ENCODE measurements at places on chromosomes 13 and 19.

- peak; percentile 78 for DNase-seq
These were observed 3.2 kb upstream of the PVR start for GRCh38 chr19:44640518-44640917.

- DNase-seq: no peak
These were observed 105.4 kb downstream of the URI1 start for GRCh38 chr19:30047432-30047831.

GRCh38 chr19:39351537-39352064, 9.4 kb downstream of the SAMD4B start:
- DNase-seq: peak; percentile 42

GRCh38 chr13:31867709-31868108, 128.4 kb downstream of the RXFP2 start:
- no peak for DNase-seq

GRCh38 chr13:73090823-73091187, 32.0 kb downstream of the KLF5 start:
- no peak for DNase-seq

DNA sequence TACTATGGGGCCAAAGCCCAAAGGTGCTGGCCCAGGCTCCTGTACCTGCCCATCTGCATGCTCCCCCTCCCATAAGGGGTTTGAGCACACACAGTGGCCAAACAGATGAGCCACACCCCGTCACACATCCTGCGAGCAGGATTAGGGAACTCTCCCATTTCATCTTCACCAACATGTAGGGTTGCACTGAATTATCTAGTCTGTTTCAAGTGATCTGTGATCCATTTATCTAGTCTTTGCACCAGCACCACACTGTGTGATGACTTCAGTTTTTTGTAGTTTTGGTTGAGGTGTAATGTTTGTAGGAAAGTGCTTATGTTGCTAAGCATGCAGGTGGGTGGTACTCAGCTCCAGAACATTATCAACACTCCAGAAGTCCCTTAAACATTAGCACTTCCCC, 249.3 kb downstream of the MYO16 start:
- DNase-seq: no peak

- peak; percentile 17 for DNase-seq
These were observed 494.8 kb upstream of the SLITRK1 start for GRCh38 chr13:84377106-84377505.

GRCh38 chr13:113209759-113210421, 477 bp downstream of the CUL4A start:
- peak; percentile 69 for DNase-seq

DNA sequence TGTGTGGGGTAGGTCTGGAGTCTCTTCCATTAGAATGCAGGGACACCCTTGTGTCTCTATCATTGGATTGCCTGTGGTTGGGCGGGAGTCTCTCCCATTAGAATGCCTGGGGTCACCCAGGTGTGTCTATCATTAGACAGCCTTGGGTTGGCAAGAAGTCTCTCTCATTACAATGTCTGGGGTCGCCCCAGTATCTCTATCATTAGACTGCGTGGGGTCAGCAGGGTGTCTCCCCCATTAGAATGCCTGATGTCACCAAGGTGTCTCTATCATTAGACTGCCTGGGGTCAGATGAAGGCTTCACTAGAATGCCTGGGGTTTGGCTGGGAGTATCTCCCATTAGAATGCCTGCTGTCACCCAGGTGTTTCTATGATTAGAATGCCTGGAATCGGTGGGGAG, 1539.0 kb downstream of the UQCRFS1 start:
- DNase-seq: no peak

DNA sequence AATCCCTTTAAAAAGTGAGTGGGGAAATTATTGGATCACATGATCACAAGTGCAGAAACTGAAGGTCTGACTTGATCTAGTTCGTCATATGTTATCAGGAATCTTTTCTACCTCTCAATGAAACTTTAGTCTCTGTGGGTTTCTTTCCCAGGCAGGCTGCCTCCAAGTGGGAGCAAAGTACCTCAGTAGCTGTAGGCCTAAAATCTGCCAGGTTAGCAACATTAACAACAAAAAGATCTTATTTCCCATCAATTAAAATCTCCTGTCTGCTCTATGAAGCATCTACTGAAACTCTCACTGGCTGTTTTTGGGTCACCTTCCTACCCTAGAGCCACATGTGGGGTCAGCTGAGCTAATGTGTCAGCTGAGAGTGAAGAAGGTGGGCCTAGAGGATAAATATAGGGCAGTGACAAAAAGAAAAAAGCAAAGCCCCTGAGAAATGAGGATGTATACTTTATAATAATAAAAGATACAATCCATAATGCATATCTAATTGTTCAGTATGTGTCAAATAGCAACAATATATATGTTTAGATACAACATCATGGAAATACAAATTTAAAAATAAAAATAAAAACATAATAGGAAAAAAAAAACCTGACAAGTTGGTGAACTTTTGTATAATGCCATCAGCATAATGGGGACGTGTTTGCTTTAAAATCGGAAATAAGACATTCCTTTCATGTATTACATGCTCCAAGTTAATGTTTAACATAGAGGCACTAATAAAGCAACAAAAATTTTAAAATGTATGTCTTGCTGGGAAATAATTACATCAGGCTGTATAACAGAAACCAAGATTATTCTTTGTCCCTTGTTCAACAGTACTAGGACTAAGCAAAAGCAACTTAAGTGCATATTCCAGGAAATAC, 141.1 kb downstream of the GPC5 start:
- DNase-seq: no peak

- no peak for DNase-seq
These were observed 51.6 kb downstream of the SACS start for GRCh38 chr13:23381866-23382265.

- DNase-seq: no peak
These were observed 136.4 kb downstream of the ABCC4 start for GRCh38 chr13:95164830-95165229.

DNA sequence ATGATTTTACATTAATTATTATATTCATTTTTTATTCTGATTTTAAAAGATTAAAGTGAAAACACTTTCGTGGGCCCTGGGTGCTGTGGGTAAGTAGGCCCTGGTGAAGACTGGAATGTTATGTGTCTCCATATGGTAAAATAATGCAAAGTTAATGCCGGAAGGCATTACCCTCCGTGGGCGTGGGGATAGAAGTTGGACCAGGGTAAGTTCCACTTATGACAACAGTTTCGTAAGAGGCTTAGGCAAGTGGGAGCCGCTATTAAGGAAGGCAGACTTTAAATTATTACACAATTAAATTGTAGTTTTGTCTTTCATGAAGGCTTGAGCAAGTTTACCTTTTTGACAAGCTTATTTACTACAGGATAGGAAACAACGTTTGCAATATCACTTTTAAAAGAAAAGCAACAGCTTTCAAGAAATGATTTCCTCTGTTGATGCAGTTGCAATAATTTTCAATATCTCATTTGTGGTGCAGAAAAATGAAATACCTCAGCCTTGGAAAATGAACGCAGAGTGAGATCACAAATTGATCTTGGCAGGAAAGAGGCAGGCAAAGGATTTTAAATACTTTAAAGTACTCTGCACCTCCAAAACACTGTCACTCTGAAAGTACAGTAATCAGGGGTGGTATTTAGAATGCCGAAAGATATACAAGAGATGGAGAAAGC, 310.6 kb downstream of the DCT start:
- no peak for DNase-seq

- DNase-seq: no peak
These were observed 15.6 kb upstream of the DCUN1D2 start for GRCh38 chr13:113506025-113506685.

DNA sequence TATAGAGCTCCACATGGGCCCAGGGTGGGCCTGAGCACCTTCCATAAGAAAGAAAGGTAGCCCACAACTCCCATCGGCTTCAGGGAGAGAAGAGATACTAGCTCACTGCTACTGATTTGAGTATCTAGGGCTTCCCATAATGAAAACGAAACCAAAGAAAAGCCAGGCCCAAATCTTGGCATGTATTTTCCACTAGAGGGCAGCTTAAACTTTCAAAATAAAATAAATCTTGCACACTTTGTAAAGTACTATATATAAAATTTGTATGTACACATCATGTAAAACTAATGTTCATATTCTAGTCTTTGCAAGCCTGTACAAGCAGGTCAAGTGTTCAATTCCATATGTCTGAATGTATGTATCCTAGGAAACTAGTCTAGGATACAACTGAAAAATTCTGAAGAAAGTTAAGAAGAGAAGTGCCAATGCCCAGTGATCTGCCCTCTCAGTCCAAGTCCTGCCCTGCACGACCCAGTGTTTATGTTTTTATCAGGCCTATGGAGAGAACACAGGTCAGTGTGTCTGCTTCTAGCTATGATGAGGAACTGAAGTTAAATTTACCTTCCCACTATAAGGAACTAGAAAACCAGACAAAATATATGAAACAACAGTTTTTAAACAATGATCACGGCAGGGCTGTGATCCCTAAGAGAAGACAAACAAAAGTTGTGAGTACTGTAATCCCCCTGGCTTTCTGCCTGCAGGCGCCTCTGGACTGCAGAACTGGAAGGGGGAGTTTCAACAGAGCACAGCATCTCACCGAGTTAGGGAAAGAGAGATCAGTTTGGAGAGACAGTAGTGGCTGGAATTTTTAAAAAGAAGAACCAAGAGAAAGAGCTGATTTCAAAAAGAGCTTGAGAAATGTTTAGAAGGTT, 475.7 kb downstream of the UQCRFS1 start:
- peak; percentile 64 for DNase-seq

GRCh38 chr13:102294407-102295018, 107.3 kb downstream of the FGF14 start:
- no peak for DNase-seq

DNA sequence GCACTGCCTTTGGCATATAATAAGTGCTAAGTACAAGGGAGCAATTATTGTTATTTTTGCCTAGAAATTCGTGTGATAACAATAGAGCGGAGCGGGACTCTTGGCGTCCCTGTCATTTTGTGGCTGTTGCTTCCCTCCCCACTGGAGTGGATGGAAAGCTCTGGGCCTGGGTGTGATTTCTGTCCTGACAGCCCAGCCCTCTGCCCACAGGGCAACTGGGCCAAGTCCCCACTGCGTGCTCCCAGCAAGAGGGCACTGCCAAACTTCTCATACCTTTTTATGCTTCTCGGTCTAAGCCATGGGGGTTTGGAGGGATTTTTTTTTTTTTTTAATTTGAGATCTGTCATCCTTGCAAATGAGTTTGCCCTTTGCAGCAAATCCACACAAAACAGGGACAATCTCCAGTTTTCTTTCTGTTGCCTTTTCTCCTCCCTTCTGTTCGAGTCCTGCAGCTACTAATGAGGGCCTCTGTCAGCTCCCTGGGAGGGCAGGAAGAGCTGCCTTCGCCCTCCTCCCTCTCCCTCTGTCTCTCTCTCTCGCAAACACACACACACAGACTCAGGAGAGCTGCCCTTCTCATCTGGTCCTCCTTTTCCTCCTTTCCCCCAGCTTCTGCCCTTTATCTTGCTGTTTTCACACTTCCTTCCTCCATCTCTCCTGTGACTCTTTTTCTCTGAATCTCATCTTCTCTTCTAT, 103.9 kb downstream of the DNAJC15 start:
- peak; percentile 45 for DNase-seq

DNA sequence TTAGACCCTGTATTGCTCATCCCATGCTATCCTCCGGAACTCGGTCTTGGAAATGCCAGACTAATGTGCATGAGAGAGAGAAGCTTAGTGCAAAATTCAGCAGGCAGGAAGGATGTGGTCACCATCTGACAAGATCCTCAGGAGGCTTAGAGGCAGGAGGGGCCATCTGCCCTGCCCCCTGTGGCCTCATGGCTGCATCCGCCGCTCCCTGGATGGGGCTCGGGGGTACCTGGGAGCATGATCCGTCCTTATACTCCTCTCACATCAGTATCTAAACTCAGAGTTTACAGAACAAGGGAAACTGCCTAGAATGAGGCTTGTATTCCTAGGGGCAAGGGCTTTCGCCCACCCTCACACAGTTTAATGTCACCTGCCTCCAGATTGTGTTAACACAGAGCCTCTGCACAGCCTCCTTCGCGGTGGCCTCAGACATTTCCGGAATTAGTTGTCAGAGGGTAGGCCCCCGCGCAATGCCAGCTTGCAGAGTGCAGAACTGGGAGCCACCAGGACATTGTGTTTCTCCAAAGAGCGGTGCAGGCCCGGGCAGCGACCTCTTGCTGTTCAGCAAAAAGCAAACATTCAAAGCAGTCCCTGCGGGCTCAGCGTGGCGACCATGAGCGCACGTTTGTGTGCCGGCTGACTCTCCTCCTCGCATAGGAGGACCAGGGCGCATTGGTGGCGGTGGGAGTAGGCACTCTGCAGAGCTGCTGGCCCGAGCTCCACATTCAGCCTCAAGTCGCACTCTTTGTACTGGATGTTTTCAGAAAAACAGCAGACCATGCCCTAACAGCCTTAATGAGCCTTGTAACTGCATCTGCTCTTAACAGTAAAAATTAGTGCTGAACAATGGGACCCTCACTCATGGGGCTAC, 39.1 kb downstream of the GPR12 start:
- no peak for DNase-seq

- peak; percentile 58 for DNase-seq
These were observed 144.5 kb upstream of the ZNF536 start for GRCh38 chr19:30227661-30228112.

GRCh38 chr19:13633109-13633508, 126.8 kb upstream of the CACNA1A start:
- DNase-seq: peak; percentile 77

DNA sequence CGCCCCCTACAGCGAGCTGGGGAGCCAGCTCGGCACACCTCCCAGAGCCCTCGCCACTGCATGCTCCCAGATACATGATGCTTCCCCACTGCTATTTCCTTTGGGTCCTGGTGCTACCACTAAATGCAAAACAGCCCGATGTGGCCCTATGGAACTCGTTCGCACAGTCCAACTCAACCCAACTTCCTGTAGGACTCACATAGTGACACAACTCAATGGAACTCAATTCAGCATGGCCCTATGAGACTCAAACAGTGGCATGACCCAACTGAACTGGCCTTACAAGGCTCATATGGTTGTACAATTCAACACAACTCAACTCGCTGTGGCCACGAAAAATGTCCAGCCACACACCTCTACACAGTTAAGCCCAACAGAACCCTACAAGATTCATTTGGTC, 3.5 kb downstream of the KCNA7 start:
- DNase-seq: no peak

DNA sequence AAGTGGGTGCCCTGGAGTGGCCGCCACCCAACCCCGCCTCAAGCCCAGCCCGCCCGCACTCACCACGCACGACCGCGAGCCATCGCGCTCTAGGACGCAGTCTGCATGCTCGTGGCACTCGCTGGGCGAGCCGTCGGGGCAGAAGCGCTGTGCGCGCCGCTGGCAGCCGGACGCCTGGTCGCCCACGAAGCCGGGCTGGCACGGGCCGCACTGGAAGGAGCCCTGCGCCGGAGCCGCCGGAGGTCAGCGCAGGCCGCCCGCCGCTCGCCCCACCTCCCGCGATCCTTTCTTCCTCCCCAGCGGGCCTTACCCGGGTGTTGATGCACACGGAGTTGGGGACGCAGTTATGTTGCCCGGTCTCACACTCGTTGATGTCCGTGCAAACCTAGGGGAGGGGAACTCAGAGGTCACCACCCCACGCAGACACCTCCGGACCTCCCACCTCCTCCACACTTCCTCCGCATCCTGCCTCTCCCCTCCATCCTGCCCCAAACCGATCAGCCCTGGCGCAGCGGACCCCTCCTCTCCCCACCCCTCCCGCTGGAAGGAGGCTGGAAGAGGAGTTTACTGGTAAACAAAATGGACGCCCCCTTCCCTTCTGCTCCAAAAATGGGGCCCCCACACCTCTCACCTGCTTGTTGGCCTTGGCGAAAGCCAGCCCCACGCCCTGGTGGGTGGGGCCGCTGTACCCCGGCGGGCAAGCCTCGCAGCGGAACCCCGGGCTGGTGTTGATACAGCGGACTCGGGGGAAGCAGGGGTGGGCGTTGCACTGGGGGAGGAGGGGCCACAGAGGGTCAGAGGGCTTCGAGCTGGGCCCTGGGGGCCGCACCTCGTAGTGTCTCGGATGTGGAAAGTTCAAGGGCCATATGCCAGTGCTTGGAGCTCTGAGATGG, 2.3 kb downstream of the COMP start:
- DNase-seq: no peak
